ENCODE measurements at places on chromosomes 3 and 15.
A peak's percentile ranks its signal among the peaks of the same experiment; 100 is the strongest.

DNA sequence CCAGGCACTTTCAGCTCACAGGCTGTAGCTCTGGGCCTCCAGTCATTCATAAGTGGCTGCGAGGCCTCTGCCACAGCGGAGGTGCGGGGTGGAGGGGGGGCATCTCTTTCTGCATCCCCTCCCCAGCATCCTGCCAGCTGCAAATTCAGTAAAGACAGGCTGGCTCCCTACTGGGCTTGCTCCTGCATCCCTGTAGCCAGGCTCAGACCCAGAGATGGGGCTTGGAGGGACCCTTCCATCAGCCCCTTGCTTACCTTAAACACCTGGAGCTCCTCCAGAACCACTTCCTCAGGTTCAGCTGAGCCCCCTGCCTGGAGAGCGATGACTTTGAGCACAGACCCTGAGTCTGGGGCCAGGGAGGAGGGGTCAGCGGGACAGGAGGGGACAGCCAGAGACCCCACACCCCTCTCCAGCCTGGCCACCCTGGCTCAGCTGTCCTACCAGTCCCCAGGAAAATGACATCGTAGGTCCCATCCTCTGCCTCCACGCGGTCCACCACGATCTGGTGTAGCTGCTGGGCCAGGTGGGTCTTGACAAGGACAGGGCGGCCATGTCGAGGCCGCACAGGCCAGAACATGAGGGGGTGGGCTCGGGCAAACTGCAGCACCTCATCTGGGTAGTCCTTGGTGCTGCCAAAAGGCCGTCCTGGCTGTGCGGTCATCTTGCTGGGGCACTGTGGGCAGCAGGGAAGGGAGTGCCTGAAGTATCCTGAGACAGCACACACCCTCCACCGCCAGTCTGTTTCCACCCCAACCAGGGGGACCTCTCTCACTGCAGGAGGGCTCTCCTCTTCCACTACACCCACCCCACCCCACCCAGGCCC is 5.3 kb downstream of the SEMA3G start:
- DNase-seq = no peak

DNA sequence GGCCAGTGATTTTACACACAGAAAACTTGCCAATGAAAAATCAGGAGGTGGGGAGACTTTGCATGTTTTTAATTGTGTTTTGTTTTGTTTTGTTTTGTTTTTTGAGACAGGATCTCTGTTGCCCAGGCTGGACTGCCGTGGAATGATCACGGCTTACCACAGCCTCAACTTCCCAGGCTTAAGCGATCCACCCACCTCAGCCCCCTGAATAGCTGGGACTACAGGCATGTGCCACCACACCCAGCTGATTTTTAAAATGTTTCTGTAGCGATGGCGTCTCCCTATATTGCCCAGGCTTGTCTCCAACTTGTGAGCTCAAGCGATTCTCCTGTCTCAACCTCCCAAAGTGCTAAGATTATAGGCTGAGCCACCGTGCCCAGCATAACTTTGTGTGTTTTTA is 46.0 kb downstream of the MEIS2 start:
- no peak for DNase-seq

- no peak for DNase-seq
These were observed 8.5 kb downstream of the ERC2 start for GRCh38 chr3:56459719-56460118.

GRCh38 chr15:52445954-52446353 is 82.7 kb downstream of the MYO5A start:
- DNase-seq = no peak

DNA sequence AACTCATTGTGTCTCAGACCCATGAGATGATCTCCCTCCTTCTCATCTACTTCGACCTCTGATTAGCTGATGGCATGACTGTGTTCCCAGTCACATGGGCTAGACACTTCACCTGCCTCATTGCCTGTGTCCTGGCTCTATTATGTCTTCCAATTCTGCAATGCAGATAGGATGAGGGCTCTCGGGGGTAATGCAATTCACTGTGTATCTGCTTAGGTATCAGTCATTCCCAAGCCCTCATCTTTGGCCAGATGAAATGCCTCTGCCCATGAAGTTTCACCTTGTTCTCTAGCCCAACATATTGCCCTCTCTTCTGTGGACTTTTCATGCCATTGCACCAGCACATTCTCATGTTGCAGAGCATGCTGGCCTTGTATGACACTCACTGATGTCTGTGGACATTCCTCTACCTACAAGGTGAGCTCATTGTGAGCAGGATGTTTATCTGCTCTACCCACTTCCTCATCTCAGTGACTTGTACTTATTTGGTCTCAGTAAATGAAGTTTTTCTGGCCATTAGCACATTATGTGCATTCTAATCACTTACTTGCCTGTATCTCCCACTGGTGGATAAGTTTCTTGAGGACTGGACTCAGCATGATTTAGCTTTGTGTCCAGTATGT is 32.3 kb downstream of the MOBP start:
- DNase-seq = no peak

GRCh38 chr15:41150279-41150678 is 34.2 kb upstream of the INO80 start:
- no peak for DNase-seq

DNA sequence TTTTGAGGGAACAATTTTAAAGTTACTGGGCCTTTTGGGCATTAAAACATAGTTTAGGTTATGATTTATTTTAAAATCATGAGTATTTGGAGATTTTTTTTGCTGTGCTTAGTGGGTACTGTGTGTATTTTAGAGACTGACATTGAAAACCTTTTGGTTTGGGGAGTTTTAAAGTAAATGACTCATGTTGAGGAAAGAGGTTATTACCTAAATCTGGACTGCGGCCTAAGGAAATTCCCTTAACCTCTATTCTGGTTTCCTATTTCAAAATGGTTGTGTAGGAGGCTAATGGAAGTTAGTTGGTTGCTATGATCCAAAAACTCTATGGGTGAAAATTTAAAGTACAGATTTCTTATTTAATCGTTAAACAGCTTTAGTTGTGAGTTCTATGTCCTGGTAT is 57.3 kb upstream of the DPH6 start:
- DNase-seq = peak; percentile 40

GRCh38 chr3:194286375-194287146 is 64.6 kb downstream of the CPN2 start:
- no peak for DNase-seq

DNA sequence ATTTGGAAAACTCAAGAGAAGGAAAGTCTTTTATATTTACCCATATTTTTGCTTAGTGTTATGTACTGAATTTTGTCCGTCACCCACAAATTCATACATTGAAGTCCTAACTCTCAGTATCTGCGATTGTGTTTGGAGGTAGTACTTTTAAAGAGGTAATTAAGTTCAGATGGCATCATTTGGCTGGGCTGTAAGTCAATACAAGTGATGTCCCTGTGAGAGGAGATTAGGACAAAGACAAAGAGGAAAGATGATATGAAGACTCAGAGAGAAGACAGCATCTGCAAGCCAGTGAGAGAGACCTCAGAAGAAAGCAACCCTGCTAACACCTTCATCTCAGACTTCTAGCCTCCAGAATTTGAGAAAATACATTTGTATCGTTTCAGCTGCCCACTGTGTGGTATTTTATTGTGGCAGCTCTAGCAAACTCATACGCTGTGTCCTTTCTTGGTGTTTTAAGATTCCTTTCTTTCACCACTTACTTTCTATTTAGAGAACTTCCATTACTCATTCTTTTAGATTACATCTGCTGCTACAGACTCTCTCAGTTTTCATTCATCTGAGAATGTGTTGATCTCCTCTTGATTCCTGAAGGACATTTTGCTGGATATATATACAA is 17.0 kb downstream of the LRCH3 start:
- DNase-seq = no peak

DNA sequence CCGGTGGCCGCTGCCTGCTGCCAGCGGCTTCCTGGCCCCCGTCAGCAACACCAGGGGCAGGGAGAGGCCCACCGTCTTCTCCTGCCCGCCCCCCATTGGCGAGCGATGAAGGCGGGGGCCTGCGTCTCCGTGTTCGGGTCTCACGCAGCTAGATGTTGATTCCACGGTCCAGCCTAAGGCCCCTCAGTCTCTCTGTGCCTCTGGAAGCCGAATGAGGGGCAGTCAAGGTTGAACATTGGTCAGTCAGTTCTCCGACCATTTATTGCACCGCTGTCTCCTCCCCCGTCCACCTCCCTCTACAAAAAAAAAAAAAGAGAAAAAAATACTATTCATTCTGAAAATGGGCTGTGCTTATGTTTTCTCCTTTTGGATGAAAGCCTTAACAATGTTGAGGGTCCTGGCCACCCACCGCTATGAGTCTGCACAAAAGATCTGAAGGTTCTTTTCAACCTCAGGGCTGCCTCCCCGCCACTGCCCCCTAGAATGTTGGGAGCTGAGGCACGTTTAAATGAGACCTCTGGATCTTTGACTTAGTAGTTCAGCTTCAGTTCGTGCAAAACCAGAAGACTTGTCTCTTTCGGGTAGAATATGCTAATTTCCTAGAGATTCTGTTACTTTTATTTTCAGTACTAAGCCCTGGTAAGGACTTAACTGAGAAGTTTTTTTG is 736 bp downstream of the IREB2 start:
- no peak for DNase-seq

- DNase-seq = no peak
These were observed 58.0 kb upstream of the MBNL1 start for GRCh38 chr3:152210697-152211096.

DNA sequence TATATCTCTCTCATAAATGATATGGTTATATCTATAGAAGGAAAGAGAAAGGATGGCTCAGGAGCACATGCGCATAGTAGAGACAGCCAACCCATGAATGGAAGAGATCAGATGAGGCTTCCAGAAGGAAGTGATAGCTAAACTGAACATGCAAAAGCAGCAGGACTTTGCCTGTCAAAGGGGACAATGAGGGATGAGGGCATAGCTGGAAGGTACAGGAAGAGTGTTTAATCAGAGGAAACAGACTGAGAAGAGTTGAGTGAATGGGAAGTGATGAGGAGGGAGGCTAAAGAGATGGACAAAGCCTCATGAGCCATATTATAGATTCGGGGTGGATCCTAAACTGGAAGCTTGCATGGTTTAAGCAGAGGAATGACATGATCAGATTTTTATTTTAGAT is 26.5 kb upstream of the VEPH1 start:
- no peak for DNase-seq

DNA sequence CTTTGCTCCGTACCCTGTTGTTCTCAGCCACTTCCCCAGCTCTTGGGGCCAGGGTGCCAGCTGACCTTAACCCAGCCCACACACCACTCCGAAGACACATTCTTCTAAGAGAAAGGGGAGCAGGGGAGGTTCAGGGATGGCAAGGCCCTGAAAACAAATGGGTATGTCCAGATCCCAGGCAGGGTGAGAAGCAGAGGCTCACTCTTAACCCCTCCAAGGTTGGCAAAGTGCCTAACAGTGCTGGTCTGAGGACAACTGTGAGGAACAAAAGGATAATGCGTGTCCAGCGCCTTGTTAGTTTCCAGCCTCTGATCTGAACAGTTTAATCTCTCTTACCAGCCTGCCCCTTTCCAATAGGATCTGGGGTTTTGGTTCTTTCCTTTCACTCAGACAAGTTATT is 1.5 kb downstream of the TMEM44 start:
- no peak for DNase-seq

DNA sequence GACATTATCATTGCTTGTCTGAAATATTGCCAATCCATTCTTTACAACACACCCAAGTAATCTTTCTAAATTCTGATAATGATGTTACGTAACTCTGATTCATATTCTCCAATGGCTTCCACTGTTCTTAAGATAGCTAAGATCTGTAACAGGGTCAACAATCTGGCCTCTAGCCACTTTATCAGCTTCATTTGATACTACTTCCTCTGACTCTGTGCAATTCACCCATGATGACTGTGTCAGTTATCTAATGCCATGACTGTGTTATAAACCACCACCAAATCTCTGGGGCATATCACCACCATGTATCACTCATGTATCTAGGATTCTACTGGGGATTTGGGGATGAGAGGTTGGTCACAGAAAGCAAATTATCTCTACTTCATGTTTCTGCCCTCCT is 44.0 kb downstream of the CD200 start:
- peak; percentile 34 for DNase-seq

- DNase-seq = peak; percentile 59
These were observed 177.8 kb downstream of the SERPINI1 start for GRCh38 chr3:167913219-167913835.

- DNase-seq = no peak
These were observed 60.1 kb downstream of the ITGA11 start for GRCh38 chr15:68371851-68372250.

DNA sequence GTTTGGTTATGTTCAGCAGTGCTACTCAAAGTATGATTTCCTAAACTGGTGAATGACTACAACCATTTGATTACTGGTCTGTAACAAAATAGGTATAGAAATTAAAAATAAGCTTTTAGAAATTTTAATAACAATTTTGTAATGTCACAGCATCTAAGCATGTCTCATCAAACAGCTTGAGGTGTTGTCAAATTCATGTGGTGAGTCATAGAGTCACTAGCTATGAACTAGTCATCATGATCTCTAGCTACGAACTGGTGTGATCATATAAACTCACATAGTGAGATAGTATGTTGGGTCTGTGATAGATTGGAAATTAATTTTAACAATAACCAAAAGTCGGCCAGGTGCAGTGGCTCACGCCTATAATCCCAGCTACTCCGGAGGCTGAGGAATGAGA is 213.9 kb upstream of the RBMS3 start:
- no peak for DNase-seq

GRCh38 chr3:179074656-179075055 is 3.0 kb upstream of the ZMAT3 start:
- no peak for DNase-seq

- peak; percentile 70 for DNase-seq
These were observed 87.2 kb upstream of the TBL1XR1 start for GRCh38 chr3:177284383-177284881.

- DNase-seq = no peak
These were observed 103.7 kb upstream of the AADACL2 start for GRCh38 chr3:151630035-151630434.

DNA sequence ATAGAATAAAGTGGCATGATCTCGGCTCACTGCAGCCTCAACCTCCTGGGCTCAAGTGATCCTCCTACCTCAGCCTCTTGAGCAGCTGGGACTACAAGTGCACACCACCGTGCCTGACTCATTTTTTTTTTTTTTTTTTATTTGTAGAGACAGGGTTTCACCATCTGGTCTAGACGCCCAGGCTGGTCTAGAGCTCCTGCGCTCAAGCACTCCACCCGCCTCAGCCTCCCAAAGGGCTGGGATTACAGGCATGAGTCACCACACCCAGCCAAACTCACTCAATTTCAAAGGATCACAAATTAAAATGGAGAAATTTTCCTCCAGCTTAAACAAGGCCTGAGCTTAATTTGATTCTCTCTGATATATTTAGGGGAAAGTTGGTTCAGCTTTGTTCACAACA is 27.3 kb upstream of the NMB start:
- peak; percentile 40 for DNase-seq

DNA sequence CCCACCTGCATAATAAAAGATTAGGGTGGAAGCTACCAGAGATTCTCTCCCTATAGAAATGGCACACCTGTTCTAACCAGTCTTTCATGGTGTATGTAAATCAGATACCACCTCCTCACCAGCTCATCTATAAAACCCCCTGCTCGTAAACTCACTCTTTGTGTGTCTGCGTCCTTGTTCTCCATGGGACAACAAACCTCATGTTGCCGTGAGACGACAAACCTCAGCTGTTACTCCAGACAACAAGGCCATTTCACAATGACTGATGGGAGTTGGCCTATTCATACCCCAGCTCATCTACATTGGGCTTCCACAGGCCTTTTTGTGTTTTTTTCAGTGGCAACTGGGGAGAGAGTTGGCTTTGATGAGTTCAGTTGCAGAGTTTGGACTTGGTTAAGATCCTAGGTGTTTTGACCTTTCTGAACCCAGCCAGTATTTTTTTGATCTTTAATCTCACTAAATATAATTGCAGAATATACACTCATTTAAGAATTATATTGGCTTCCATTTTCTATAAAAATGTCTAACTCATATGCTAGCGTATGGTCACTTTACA is 96.6 kb upstream of the LRIG1 start:
- DNase-seq = no peak

GRCh38 chr3:15633766-15634598 is 32.4 kb downstream of the BTD start:
- no peak for DNase-seq
